D341Med (cell line): ENCODE measurements at places on chromosomes 1 and 21.

- no peak for DNase-seq
Observed at GRCh38 chr1:66607458-66607857, 73.5 kb downstream of the SGIP1 start.

GRCh38 chr1:101769520-101769919, 227.2 kb downstream of the OLFM3 start:
- DNase-seq = peak; percentile 32

DNA sequence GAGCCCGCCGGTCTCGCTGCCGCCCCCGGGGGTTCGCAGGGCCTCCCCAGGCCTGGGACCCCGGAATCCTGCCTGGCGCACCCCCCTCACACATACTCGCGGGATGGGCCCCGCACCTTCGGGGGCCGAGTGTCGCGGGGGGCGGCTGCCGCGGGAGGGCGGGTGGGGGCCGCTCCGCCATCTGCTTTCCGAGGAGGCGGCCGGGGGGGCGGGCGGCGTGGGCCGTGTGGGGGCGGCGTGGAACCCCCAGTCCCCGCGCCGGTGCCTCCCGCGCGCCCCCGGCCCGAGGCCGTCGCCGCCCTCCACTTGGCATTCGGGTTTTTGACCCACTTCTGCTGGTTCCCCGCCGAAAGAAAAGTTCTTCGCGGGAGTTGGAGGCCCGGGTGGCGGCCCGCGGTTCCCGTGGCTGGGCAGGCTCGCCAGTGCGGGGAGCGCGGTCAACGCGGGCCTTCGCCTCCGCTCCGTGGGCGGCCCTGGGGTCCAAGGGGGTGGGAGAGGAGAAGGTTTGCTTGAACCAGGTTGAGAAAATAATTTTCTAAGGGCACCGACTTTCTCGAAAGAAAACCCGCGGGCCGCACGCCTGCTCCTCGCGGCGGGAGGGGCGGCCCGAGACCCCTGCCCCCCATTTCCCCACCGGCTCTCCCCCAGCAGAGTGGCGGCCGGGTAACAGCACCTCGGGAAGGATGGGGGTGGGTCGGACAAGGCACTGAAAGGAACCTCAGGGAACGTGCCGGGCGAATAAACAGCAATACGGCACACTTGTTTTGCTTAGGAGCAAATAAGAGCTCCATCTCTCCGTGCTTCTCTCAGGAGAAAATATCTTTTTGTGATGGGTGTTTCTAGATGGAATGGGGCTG, 1.6 kb downstream of the PHF13 start:
- DNase-seq = no peak

DNA sequence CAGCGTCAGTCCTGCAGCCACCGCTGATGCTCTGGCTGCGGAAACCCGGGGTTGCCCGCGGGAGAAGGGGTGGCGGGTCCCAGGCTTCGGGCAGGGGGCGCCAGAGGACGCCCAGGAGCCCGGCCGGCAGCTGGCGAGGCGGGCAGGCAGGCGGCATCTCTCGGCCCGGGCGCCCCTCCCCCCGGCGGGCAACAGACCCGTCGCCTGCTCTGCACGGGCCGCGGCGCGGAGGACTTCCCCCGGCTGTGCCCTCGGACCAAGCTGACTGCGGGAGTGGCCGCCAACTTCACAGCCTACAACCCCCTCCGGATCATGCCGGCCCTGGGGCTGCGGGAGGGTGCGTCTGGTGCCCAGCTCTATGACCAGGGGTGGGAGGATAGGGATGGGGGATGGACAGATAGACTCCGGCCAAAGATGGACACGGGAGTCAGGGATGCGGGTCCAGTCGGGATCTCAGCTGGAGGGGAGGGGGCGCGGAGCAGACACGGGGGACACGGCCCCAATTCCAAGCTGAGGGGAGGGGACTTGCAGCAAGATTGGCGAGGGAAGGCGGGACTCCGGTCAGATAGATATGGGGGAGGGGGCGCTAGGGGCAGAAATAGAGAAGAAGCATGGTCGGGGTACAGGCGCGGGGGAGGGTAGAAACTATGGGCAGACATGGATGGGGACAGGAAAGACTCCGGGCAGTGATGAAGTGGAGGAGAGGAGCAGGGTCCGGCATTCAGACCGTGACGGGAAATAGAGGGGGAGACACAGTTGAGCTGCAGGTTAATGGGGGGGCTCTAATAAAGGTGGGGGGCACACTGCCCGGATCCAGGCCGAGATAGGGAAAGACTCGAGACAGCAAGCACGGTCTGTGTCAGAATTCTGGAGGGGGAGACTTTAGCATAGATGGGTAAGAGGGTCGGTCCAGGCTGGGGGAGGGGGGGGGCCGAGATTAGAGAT, 1.1 kb downstream of the ADGRB2 start:
- peak; percentile 95 for DNase-seq

GRCh38 chr1:11804666-11805421, 920 bp downstream of the MTHFR start:
- DNase-seq = peak; percentile 15

- no peak for DNase-seq
Observed at GRCh38 chr1:19815801-19816736, 986 bp upstream of the RNF186 start.

GRCh38 chr1:212542761-212543187, 65.8 kb upstream of the ATF3 start:
- DNase-seq = no peak

- no peak for DNase-seq
Observed at GRCh38 chr21:31756787-31757186, 24.9 kb upstream of the SCAF4 start.

DNA sequence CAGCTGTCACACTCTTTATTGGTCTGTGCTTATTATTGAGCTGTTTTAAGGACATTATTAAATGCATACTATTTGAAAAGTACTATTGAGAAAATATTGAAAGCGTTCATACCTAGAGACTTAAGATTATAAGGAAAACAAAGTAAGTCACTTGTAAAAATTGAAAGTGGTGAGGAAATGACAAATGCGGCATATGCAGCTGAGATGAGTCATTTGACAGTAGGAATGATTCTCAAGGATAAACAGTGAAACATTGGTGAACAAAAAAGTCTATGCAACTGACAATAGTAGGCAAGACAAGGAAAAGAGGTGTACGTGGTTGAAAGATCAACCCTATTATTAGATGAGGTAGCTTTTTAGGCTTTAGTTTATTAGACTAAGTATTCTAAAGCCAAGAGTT, 82.6 kb upstream of the MAP10 start:
- no peak for DNase-seq

DNA sequence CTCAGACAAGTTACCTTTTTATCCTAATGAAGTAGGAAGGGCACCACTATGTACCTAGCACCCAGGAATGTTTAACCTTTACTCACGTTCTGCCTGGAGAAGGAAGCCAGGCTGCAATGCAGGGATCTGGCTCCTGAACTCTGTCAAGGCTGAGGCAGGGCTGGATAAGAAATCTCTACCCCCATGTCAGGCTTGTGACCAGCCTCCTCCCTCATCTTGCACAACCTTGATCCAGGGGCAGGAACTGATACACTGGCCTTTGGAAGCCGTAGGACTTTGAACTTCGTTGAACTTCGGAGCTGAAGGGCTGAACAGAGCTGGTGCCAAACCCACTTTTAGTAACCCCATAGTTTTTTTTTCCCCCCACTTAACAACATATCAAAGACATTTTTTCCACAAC, 8.0 kb upstream of the AKR1A1 start:
- no peak for DNase-seq

GRCh38 chr1:91791691-91792488, 94.1 kb downstream of the TGFBR3 start:
- peak; percentile 39 for DNase-seq

GRCh38 chr1:43174873-43175272, 2.7 kb downstream of the CFAP57 start:
- no peak for DNase-seq

DNA sequence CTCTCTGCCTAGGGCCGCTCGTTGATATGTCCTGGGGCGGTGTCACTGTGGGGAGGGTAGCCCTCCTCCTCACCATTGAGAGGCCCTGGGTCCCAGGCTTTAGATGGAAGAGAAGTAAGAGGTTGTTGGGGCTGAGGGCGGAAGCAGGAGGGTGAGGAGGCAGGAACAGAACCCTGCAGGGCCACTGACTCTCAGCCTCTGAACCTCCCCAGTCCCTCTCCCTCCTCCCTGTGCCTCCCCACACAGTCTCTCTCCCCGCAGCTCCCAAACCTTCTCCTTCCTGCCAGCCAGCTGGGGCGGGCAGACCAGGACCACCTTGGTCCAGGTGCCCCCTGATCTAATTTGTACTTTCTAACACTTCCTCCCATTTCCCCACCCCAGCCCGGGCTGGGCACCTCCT, 14.3 kb upstream of the FAM131C start:
- DNase-seq = no peak

DNA sequence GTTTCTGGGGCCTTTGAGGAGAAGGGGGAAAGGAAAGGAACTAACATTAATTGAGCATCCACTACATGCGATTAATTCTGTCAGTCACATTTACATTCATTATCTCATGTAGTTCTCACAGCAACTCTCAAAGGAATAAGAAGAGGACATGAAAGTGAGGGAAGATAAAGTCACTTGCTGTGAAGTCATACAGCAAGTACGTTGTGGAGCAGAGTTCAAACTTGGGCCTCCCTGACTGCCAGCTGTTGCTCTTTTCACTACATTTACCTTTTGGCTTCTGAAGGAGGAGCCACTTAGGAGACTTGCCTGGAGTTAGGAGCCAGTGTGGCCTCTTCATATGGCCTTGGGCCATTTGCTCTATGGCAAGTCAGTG, 6.2 kb downstream of the ZNF691 start:
- no peak for DNase-seq

- DNase-seq = no peak
Observed at GRCh38 chr1:151989211-151989862, 4.3 kb downstream of the S100A10 start.

GRCh38 chr1:36703526-36704208, 221.0 kb upstream of the CSF3R start:
- DNase-seq = peak; percentile 91

DNA sequence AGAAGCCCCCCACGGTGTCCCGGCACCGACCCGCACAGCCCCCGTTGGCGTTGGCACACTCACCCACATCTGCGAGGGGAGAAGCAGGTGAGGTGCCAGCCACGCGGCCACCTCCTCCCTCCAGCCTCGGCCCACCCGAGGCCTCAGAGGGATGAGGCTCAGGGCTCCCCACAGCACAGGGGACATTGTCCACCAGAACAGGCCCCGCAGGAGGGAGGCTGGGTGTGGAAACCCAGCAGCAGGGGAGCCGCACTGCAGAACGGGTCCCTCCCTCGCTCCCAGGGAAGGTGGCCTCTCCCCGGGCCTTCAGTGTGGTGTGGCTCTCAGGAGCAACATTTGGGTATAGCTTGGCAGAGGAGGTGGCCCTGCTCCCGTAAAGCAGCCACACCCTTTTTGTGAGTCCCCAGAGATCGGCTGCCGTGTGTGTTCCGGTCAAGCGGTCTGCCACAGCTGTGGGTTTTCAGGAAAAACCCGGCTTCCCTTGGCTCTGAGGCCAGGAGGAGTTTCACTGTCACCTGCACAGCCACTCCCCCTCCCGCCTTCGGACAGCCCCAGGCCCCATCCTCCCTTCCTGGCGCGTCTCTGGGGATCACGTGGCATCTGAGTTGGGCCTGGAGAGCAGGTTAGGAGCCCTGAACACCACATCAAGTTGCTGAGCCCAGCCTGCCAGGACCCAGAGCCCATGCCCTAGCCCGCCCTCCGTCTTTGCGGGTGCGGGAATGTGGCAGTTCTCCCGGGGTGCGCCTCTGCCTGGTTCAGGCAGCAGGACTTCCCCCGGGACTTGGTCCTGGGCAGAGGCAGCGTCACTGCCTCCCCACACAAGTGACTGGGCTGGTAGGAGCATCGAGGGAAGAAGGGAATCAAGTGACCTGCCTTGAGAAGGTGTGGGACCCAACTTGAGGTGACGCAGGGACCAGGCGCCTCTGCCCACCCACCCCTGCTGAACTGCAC, 64.0 kb downstream of the MEGF6 start:
- no peak for DNase-seq
